Neural crest cell (in vitro differentiated cells): ENCODE measurements at places on chromosomes 1 and 21. TPM values are rescaled to one million over a fixed set of nuclear protein-coding genes. Genes with fewer than 3 reads are reported as not detected.

- no peaks in the 10 kb centered on the region for H3K4me1 ChIP-seq
- no peaks in the 10 kb centered on the region for H3K36me3 ChIP-seq
- no peak for DNase-seq
- H3K4me3 ChIP-seq, result no peak overlapping the region
Measured at GRCh38 chr1:222090103-222090502, 348.2 kb upstream of the DUSP10 start.

- H3K4me1 ChIP-seq, result peaks cover 20% of the 10 kb centered on the region
- H3K27me3 ChIP-seq, result no peaks in the 10 kb centered on the region
- DNase-seq, result no peak
- peaks cover 19% of the 10 kb centered on the region for H3K36me3 ChIP-seq
Measured at GRCh38 chr1:161038523-161039153, at the start of gene TSTD1. TSS of gene TSTD1 (minus strand) at chr1:161038964. CDS start at chr1:161038889, 75 bp downstream.

DNA sequence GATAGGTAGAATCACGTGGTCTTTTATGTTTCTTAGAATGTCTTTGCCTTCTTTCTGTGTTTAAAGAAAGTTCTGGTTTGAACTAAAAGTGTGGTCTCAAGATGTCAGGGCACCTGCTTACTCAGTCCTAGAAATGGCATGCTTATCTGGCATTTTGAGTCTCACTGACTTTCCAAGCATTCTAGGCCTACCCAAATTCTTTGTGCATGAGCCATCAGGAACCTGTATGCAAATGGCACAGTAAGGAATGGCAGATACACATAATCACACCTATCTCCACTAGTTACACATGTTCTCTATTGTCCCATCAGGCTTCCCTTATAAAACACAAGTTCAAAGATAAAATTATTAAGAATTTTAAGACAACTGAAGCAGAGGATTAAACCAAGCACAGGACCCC, 29.5 kb upstream of the CLCA4 start:
- no peak overlapping the region for H3K27ac ChIP-seq
- no peaks in the 10 kb centered on the region for H3K36me3 ChIP-seq
- DNase-seq, result no peak
- H3K4me1 ChIP-seq, result no peaks in the 10 kb centered on the region
- H3K4me3 ChIP-seq, result no peak overlapping the region
- H3K27me3 ChIP-seq, result no peaks in the 10 kb centered on the region

GRCh38 chr1:186511761-186512637, 51.1 kb upstream of the PDC start:
- peaks cover under 1% of the 10 kb centered on the region for H3K36me3 ChIP-seq
- no peak for DNase-seq
- no peak overlapping the region for H3K27ac ChIP-seq
- H3K4me3 ChIP-seq, result no peak overlapping the region
- H3K27me3 ChIP-seq, result no peaks in the 10 kb centered on the region

GRCh38 chr1:151839457-151840403, at the start of gene C2CD4D:
TSS of gene C2CD4D (minus strand) at chr1:151839820. CDS start at chr1:151838989, 831 bp downstream.
- peak within 1 kb of the TSS; percentile 95 for H3K27ac ChIP-seq
- H3K4me1 ChIP-seq, result peaks cover 29% of the 10 kb centered on the region
- H3K36me3 ChIP-seq, result no peaks in the 10 kb centered on the region
- H3K27me3 ChIP-seq, result peaks cover 52% of the 10 kb centered on the region

- DNase-seq, result no peak
- H3K27me3 ChIP-seq, result peaks cover 53% of the 10 kb centered on the region
- no peak overlapping the region for H3K4me3 ChIP-seq
- no peak overlapping the region for H3K27ac ChIP-seq
- no peaks in the 10 kb centered on the region for H3K4me1 ChIP-seq
Measured at GRCh38 chr1:36942148-36942547, 92.2 kb downstream of the GRIK3 start.

- DNase-seq, result no peak
- no peak within 1 kb of the TSS for H3K27ac ChIP-seq
- H3K4me1 ChIP-seq, result peaks cover 23% of the 10 kb centered on the region
- no peak within 1 kb of the TSS for H3K4me3 ChIP-seq
- peaks cover 9% of the 10 kb centered on the region for H3K27me3 ChIP-seq
- no peaks in the 10 kb centered on the region for H3K36me3 ChIP-seq
Measured at GRCh38 chr1:145719230-145720079, at the start of gene CD160. TSS of gene CD160 (plus strand) at chr1:145719499. CDS start at chr1:145728328, 8,829 bp downstream.

DNA sequence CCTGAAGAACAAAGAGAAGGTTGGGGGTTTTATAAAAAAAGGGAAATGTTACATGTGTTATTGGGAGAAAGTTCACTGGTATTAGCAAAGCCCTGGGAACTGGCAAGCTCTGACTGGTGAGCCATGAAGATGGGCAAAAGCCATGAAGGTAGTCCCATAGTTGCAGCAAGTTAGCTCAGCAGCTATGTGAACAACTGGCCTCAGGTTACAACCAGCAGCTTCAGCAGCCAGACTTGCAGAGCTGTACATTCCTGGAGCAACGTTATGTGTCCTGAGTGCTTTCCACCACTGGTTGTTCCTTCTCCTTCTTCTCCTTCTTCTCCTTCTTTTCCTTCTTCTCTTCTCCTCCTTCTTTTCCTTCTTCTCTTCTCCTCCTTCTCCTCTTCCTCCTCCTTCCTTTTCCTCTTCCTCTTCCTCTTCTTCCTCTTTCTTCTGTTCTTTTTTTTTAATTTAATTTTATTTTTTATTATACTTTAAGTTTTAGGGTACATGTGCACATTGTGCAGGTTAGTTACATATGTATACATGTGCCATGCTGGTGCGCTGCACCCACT, 56.1 kb upstream of the TLR5 start:
- no peak for DNase-seq
- H3K4me1 ChIP-seq, result no peaks in the 10 kb centered on the region

- no peak overlapping the region for H3K4me3 ChIP-seq
- H3K4me1 ChIP-seq, result peaks cover 4% of the 10 kb centered on the region
- H3K36me3 ChIP-seq, result peaks cover 8% of the 10 kb centered on the region
- no peak for DNase-seq
Measured at GRCh38 chr1:211753649-211754251, 76.8 kb downstream of the LPGAT1 start.

DNA sequence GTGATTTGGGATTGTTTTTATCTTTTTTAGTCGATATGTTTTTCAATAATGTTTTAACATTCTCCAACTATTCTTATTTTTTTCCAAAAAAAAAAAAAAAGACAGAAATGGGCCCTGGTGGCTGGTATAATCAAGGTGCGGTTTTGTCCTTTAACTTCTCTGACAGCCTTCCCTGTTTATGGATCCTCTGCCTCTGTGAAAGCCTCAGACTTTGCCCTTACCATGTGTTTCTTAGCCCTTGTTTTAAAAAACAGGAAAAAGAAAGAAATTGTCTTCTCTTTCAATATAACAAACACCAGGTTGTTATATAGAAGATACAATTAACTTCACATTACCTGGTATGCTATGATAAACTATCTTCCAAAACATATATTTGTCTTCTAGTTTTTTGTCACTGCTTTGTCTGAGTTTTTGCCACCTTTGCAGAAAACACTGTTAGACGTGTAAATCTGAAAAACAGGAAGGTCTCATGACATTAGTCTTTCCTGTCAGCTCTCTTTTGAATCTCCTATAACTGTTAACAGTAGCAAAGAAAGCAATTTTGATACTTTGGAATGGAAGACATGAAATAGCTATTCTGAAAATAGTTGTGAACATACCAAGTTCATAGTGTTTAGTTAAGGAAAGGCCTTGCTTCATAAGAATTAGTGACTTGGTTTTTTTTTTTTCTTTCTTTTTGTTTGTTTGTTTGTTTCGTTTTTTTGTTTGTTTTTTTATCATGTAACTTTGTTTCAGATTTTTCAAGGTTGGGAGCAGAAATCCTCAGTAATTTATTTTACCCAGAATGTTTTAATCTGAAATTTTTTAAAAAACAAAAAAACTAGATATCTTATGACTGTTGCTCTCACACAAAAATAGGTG, 31.7 kb upstream of the CACYBP start:
- no peak overlapping the region for H3K27ac ChIP-seq
- no peaks in the 10 kb centered on the region for H3K27me3 ChIP-seq
- H3K4me3 ChIP-seq, result no peak overlapping the region
- H3K36me3 ChIP-seq, result no peaks in the 10 kb centered on the region
- peaks cover 8% of the 10 kb centered on the region for H3K4me1 ChIP-seq

DNA sequence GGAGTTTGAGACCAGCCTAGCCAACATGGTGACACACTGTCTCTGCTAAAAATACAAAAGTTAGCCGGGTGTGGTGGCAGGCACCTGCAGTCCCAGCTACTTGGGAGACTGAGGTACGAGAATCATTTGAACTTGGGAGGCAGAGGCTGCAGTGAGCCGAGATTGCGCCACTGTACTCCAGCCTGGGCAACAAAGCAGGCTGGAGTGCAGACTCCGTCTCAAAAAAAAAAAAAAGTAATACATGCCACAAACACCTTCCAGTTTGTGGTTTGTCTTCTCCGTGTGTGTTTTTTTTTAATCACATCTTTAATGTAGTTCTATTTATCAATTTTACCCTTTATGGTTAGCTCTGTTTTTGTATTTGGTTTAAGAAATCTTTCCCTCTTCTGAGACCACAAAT, 22.3 kb downstream of the POGZ start:
- no peak overlapping the region for H3K27ac ChIP-seq
- H3K4me1 ChIP-seq, result no peaks in the 10 kb centered on the region
- DNase-seq, result no peak
- no peaks in the 10 kb centered on the region for H3K27me3 ChIP-seq
- H3K36me3 ChIP-seq, result no peaks in the 10 kb centered on the region

DNA sequence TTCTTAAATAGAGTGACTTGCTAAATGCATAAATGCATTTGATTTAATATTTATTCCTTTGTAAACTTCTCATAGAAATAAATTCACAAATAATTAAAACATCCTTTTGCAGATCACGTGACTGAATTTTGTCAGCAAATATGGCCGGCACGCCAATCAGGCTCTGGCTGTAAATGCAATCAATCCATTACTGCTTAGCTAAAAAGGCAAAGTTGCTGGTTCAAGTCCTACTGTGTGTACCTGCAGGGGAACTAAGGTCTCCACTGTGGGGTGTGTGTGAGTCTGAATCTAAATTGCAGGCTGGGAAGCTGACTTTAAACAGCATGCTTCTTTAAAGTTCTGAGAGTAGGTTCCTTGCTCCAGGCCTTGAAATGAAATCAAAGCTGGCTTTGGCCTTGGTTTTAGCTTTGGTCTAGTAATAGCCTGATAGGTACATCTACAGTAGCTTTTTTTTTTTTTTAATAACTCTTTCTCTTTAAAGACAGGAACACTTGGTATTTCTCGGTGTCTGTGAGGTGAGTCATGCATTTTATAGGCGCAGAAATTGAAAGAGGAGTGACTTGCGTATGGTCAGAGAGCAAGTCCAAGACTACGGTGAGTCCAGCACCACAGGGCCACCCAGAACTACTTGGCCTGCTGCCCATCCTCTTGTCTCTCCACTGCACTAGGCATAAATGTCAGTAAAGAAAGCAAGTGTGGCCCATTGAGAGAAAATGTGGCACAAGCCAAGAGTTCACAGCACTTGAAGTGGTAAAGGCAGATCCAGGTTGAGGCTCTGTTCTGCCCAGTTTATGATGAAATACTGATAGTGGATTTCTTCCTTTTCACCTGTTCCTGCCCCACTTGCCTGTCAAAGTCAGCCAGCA, 36.2 kb upstream of the LYST start:
- no peak overlapping the region for H3K4me3 ChIP-seq
- no peaks in the 10 kb centered on the region for H3K4me1 ChIP-seq
- no peaks in the 10 kb centered on the region for H3K36me3 ChIP-seq
- H3K27ac ChIP-seq, result no peak overlapping the region
- H3K27me3 ChIP-seq, result peaks cover 2% of the 10 kb centered on the region
- DNase-seq, result no peak

- H3K4me1 ChIP-seq, result peaks cover 28% of the 10 kb centered on the region
- DNase-seq, result no peak
- peaks cover 15% of the 10 kb centered on the region for H3K36me3 ChIP-seq
- peak overlapping the region; percentile 27 for H3K4me3 ChIP-seq
- no peaks in the 10 kb centered on the region for H3K27me3 ChIP-seq
Measured at GRCh38 chr1:77222496-77222895, 3.3 kb upstream of the PIGK start.

- no peak overlapping the region for H3K27ac ChIP-seq
- no peak overlapping the region for H3K4me3 ChIP-seq
- no peaks in the 10 kb centered on the region for H3K36me3 ChIP-seq
- H3K27me3 ChIP-seq, result no peaks in the 10 kb centered on the region
Measured at GRCh38 chr1:234775477-234776246, 165.7 kb upstream of the IRF2BP2 start.

DNA sequence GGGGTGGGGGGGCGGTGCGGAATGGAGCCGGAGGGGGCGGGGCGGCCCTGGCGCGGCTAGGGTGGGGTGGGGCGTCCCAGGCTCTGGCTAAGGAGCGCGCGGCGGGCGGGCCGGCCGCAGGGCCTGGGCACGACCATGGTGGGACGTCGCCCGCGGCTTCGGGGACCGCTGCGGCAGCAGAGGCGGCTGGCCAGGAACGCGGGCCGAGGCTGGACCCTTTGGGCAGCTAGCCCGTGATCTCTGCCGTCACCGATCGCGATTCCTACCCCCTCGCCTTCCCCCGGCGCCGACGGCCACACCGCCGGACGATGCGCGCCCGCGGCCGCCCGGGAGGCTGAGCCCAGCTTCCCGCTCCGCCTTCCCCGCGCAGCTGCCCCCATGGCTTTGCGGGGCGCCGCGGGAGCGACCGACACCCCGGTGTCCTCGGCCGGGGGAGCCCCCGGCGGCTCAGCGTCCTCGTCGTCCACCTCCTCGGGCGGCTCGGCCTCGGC, at the start of gene MAP3K21:
MAP3K21 (plus strand) TSS at position 74 of the 491 bp plus-strand sequence; CDS start at position 379, 305 bp downstream.
- no peaks in the 10 kb centered on the region for H3K4me1 ChIP-seq
- DNase-seq, result no peak
- H3K27ac ChIP-seq, result no peak within 1 kb of the TSS
- H3K36me3 ChIP-seq, result no peaks in the 10 kb centered on the region

Gene RAB7B
- 4.4 and 4.5 TPM in 2 replicates for total RNA-seq

Gene TMEM167B
- 26.1 and 28.4 TPM in 2 replicates for total RNA-seq
